Renal cortex interstitium (tissue), 15 donors: ENCODE measurements at places on chromosomes 7 and 10.

DNA sequence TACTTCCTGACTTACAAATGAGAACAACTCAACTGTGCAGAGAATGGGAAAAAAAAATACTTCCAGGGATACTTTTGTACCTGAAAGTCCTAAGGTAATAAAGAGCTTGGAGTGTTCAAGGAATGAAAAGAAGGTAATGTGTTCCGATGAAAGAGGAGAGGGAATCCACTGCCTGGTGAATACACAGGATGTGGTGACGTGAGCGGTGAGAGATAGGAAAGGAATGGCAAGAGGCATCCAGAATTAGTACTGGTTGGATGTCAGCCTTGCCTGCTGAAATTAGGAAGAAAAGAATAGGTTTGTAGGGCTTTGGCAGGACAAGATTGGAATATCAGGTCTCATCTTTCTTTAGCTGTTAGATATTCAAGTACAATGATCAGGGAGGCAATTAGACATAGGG lies 347.7 kb downstream of the POM121L12 start:
- no peak for DNase-seq

GRCh38 chr10:30897048-30897447 lies 134.6 kb downstream of the ZNF438 start:
- no peak for DNase-seq

- peak; percentile 13 for DNase-seq
Measured at GRCh38 chr10:18216482-18216881, 76.3 kb downstream of the CACNB2 start.

DNA sequence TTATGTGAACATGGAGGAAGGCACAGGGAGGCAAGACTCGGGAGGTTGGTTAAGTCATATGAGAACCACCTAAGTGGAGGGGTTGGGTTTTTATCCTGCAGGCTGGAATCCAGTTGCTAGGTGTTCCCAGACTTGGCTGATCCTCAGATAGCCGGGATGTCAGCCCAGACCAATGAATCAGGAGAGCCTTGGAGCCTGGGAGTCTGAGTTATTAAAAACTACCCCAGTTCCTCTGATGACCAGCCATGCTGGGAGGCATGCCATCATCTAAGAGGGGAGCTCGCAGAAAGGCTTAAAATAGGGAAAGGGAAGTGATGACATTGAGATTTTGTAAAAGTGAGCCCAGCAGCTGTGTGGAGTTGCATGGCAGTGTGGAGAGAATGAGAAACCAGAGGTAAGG lies 238.1 kb downstream of the ZNF248 start:
- no peak for DNase-seq

- DNase-seq, result no peak
Measured at GRCh38 chr7:22812353-22812752, 10.3 kb downstream of the TOMM7 start.

DNA sequence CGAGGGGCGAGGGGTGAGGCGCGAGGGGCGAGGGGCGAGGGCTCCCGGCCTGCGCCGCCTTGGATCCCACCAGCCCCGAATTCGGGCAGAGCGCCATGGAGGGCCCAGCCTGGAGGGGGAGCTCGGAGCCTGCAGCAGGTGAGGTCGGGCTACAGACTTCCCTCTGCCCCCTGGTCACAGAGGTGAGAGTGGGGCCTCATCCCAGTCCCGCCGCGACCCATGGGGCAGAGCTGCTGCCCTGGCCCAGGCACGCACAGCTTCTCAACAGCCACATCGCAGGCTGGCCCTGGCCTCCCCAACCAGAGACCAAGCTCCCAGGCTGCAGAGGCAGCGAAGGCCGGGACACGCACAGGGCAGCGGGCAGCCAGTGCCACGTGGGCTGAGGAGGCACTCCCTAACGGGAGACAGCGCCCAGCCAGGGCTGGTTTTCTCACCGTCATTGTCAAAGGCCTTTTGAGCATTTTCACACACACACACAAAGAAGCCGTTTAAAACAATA lies 191.8 kb downstream of the PTPRN2 start:
- DNase-seq, result no peak

DNA sequence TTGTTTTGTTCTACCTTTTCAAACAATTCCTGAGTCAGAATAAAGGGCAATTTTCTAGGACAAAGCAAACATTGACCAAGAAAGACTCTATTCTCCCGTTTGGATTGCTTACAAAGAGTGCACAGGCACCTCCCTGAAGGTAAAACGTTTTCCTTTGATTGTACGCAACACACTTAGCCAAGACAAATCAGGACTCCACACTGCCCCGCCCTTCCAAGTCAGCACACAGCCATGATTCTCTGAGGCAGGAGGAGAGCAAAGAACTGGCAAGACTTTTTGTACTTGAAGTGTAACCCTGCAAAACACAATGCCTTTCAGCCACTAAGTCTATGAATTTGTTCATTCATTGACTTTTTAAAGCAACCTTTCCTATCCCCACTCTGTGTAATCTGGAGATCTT lies 85.0 kb upstream of the FAM180A start:
- DNase-seq, result no peak

DNA sequence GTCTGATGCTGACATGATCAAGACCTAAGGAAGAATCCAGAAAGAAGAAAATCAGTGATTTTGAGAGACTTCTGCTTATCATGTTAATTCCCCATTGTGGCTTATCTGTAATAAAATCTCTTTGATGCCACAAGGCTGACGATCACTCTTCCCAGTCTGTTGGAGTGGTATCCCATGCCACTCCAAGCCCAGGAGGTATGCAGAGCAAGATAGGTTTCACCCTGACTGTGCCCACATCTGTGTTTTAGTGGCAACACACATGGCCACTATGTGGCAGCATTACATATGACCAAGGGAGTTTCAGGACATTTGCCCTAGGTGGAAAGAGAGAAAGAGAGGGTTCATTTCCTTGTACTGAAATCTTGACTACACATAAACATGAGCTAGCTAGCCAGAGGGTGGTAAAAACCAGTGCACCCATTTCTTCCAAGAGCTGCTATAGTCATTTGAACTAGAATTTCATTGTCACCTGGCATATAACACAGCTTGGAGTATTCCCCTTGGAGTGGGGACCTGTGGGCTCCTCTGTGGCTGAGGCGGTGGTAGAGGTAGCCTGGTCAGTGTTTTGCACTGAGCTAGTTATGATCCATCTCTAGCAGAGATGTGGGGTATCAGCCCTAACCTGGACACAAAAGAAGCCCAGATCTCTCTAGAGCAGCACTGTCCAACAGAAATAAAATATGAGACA lies 20.8 kb downstream of the LAMB4 start:
- DNase-seq, result no peak

DNA sequence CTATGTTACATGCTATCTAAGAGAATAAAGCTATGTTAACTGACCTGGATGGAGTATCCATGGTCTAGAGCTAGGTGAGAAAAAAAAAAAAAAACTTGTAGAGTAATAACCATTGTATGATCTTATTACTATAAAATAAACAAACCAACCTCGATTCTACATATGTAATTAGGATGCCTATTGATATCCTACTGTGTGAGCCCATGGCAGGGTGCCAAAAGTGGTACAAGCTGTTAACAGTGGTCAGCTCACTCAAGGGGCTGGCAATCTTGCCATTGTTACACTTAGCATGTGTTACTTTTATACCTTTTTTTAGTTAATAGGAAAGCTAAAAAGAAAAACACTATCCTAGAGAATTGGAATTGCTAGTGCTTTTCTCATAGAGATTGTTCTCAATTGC lies 13.5 kb upstream of the IL6 start:
- no peak for DNase-seq

GRCh38 chr7:15977663-15978062 lies 291.2 kb upstream of the MEOX2 start:
- DNase-seq, result no peak

DNA sequence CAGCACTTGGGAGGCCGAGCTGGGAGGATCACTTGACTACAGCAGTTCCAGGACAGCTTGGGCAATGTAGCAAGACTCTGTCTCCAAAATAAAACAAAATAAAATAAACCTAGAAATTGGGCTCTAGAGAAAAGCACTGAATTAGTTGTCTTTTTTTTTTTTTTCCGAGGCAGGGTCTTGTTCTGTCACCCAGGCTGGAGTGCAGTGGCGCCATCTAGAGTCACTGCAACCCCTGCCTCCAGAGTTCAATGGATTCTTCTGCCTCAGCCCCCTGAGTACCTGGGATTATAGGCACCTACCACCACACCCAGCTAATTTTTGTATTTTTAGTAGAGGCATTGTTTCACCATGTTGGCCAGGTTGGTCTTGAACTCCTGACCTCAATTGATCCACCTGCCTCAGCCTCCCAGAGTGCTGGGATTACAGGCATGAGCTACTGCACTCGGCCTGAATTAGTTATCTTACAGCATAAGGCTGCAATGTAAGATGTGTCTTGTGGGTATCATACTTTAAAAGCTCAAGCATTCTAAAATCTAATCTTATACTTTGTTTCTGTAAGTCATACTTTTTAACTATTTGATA lies 12.8 kb downstream of the MEIG1 start:
- DNase-seq, result no peak

GRCh38 chr7:20958572-20958971 lies 171.9 kb upstream of the SP8 start:
- no peak for DNase-seq

DNA sequence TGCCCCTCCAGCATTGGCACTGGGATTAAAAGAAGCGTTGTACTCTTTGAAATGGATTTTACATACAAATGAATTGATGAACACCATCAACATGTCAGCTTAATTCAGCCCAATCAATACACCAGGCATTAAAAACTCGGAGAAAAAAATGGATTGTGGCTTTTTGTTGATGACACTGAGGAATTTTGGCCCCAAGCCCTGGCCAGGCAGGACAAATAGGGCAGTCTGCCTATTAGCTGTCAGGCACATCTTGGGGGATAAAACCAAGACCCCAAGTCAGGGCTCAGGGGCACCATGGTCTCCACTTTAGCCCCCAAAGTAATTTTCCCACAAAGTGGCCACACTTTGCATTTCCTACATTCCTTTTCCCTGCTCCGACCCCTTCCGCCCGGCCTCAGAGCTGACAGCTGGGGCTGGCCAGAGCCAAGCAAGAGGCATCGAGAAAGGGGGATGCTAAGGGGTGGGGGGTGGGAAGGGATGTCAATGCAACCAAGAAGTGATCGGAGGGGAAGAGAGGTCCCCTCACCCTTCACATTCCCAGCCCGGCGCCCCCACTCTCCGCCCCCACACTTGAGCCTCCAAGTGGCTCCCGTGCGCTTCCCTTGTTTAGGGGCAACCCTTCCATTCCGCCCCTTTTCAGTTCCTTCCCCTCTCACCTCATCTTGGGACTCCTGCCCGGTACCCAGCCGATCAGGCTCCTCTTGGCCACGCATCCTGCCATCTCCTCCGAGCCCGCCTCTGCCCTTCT lies 711 bp downstream of the HIP1 start:
- DNase-seq, result no peak

GRCh38 chr10:10438335-10439100 lies 579.2 kb upstream of the CELF2 start:
- DNase-seq, result no peak

DNA sequence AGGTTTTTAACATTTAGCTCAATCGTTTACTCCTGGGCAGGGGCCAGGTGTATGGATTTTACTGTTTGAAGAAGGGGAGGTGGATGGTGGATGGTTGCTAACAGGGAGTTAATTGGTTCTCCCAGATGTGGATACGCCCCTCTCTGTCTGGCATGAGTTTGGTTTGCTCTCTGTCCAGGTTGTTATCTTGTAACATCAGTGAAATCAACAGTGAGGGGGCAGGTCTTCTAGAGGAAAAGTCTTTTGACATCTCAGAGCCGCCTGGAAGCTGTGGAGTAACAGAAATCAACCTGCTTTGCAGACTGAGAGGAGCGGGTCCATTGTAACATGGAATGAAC lies 243.4 kb downstream of the MGMT start:
- no peak for DNase-seq

DNA sequence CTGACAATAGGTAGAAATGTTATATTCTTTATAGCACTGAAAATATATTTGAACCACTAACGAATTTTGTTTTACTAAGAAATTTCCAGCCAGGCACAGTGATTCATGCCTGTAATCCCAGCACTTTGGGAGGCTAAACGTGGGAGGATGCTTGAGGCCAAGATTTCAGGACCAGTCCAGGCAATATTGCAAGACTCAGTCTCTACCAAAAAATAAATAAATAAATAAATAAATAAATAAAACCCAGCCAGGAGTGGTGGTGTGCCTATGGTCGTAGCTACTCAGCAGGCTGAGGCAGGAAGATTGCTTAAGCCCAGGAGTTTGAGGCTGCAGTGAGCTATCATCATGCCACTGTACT lies 39.8 kb downstream of the PIP4K2A start:
- DNase-seq, result no peak

- DNase-seq, result no peak
Measured at GRCh38 chr10:18229826-18230225, 89.6 kb downstream of the CACNB2 start.

GRCh38 chr10:45470098-45471012 lies 96.3 kb downstream of the ALOX5 start:
- DNase-seq, result no peak

DNA sequence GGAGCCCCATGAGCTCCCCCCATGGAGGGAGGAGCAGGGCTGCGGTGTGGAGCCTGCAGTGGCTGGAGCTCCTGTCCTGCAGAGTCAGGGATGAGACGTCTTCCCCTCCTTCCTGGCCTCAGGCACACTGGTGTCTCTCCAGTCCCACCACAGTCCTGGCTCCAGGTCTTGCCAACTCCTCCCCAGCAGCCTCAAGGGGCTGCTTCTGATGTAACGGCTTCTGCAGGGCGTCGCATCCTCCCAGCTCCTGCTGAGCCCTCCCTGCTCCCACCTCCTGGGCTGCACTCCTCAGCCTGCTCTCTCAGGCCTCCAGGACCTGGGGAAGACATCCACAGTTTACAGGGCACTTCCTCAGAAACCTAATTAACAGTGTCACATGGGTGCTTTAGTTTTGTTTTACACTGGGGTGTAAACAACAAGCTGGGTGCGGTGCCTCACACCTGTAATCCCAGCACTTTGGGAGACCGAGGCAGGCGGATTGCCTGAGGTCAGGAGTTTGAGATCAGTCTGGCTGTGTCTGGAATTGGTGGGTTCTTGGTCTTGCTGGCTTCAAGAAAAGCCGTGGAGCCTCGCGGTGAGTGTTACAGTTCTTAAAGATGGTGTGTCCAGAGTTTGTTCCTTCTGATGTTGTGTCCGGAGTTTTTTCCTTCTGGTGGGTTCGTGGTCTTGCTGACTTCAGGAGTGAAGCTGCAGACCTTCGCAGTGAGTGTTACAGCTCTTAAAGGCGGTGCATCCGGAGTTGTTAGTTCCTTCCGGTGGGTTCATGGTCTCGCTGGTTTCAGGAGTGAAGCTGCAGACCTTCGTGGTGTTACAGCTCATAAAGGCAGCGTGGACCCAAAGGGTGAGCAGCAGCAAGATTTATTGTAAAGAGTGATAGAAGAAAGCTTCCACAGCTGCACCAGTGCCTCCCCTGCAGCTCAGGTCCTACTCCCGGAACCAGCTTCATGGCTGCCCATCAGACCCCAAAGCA lies 95.0 kb downstream of the PAXIP1 start:
- no peak for DNase-seq
